ENCODE measurements at places on chromosomes 1 and 21. TPM values are rescaled to one million over a fixed set of nuclear protein-coding genes. Genes with fewer than 3 reads are reported as not detected.

DNA sequence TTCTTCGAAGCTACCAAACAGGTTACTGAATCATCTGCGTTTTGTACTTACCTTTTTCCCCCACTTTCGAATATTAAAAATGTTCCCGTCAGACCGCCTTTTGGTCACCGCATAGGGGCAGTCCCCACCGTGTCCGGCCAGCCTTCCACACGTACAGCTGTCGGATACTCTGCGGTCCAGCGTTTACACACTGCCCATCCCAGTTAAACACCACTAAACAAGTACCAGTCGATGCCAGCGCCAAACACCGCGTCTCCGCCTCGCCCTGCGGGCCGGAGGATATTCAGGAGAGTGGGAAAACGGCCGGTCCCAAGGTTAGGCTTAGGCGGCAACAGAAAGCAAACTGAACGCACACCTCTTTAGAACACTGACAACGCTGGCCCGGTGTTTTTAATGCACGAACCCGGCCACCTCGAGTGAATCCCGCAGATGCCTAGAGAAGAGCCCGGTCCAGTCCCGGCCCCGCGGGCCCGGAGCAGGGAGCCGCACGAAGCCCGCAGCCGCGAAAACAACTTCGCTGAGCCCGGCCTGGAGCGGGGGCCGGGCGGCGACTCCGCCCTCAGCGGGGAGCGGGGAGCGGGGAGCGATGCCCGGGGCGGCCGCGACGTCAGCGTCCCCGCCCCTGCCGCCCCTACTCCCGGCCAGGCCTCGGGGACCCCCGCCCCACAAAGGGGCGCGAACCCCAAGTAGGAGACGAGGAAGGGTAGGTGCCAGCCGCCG is 730 bp upstream of the PHF13 start:
- peak overlapping the region; percentile 94 for H3K27ac ChIP-seq
- peak; percentile 62 for DNase-seq
- H3K4me1 ChIP-seq, result peaks cover 6% of the 10 kb centered on the region

GRCh38 chr1:186239171-186239570 is 135.9 kb downstream of the TPR start:
- H3K27ac ChIP-seq, result no peak overlapping the region
- H3K36me3 ChIP-seq, result no peaks in the 10 kb centered on the region
- DNase-seq, result no peak
- no peaks in the 10 kb centered on the region for H3K27me3 ChIP-seq
- H3K4me1 ChIP-seq, result no peaks in the 10 kb centered on the region

DNA sequence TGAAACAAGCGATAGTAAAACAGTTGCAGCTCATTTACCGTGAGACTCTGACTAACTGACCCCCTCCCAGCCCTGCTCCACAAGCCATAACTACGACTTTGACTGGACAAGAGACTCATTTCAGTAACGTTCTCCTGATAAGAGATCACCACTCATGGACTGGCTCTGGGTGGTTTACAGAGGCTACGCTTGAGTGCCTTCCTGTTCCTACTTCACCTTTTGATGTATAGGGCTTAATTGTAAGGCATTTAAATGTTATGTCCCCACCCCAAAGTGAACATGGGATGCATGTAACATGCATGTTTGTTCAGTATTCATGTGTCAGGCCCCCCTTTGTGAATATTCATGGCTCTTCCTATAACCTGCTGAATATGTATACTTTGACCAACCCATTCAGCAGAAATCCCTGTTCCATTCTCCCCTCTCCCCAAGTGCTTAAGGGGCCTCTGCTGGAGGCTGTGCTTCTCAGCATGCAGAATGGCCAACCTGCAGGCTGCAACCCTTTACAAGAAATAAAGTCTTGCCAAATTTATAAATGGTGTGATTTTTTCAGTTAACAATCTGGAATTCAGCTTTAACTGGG is 50.7 kb upstream of the SPOCD1 start:
- no peak for DNase-seq
- H3K27ac ChIP-seq, result no peak overlapping the region
- no peaks in the 10 kb centered on the region for H3K4me1 ChIP-seq
- no peak overlapping the region for H3K4me3 ChIP-seq
- H3K27me3 ChIP-seq, result no peaks in the 10 kb centered on the region

- H3K4me3 ChIP-seq, result no peak overlapping the region
- peaks cover 3% of the 10 kb centered on the region for H3K27me3 ChIP-seq
- no peaks in the 10 kb centered on the region for H3K36me3 ChIP-seq
- DNase-seq, result peak; percentile 38
- no peak overlapping the region for H3K27ac ChIP-seq
- peaks cover 8% of the 10 kb centered on the region for H3K4me1 ChIP-seq
These were observed 7.2 kb upstream of the ETS2 start for GRCh38 chr21:38798481-38798882.

DNA sequence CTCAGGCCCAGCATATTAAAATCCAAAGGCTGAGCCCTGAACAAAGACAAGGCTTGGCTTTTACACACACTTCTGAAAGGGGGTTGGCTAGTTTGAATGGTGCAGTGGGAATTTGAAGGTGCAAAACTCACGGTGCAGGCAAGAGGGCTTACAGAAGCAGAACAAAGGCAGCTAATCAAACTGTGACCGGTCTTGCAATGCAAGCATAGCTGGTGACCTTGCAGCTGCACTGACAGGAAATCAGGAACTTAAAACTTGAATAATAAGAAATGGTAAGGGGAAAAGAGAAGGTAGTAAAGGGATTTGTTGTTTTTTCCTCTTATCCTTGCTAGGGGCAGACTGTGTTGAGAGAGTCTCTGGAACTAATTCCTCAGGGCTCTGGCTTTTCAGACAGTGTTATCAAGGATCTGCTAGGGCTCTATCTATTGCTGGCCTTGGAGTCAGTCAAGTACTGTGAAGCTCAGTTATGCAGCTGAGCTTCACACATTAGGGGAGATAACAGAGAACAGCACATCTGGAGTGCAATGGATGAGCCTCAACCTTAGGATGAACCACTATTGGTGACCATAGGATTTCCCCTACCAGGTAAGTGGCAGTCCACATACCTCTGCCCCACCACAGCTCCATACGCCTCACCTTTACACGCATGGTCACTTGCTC is 97.6 kb downstream of the PPIAL4G start:
- no peak for DNase-seq
- no peaks in the 10 kb centered on the region for H3K27me3 ChIP-seq
- peaks cover 4% of the 10 kb centered on the region for H3K4me1 ChIP-seq
- H3K27ac ChIP-seq, result no peak overlapping the region

MNDA gene
- total RNA-seq, result 7.0 TPM

TNNI3K gene
- total RNA-seq, result not detected

OPRD1 gene
- total RNA-seq, result 0.76 TPM

PTGER3 gene
- 6.4 TPM for total RNA-seq

MROH9 gene
- total RNA-seq, result not detected
